ENCODE measurements at places on chromosomes 4 and X. TPM values are rescaled to one million over a fixed set of nuclear protein-coding genes. Genes with fewer than 3 reads are reported as not detected.

PSAPL1 gene
- not detected for total RNA-seq

CPZ gene
- total RNA-seq: 0.58 TPM

PDGFRA gene
- 432 TPM for total RNA-seq

F8A3 gene
- total RNA-seq: 4.9 TPM

PPEF2 gene
- not detected for total RNA-seq

SOWAHD gene
- total RNA-seq: 0.17 TPM

ARAP2 gene
- total RNA-seq: 1.2 TPM

ERCC6L gene
- total RNA-seq: 7.9 TPM

EXOC1L gene
- total RNA-seq: not detected

USP38 gene
- total RNA-seq: 19.1 TPM

ANKRD37 gene
- 4.6 TPM for total RNA-seq

SUPT20HL1 gene
- total RNA-seq: 0.17 TPM

CSAG2 gene
- total RNA-seq: not detected

EFHC2 gene
- total RNA-seq: 0.29 TPM

FAM9B gene
- total RNA-seq: not detected

NAP1L2 gene
- total RNA-seq: 3.1 TPM
